ENCODE measurements at places on chromosomes 12 and 14.

DNA sequence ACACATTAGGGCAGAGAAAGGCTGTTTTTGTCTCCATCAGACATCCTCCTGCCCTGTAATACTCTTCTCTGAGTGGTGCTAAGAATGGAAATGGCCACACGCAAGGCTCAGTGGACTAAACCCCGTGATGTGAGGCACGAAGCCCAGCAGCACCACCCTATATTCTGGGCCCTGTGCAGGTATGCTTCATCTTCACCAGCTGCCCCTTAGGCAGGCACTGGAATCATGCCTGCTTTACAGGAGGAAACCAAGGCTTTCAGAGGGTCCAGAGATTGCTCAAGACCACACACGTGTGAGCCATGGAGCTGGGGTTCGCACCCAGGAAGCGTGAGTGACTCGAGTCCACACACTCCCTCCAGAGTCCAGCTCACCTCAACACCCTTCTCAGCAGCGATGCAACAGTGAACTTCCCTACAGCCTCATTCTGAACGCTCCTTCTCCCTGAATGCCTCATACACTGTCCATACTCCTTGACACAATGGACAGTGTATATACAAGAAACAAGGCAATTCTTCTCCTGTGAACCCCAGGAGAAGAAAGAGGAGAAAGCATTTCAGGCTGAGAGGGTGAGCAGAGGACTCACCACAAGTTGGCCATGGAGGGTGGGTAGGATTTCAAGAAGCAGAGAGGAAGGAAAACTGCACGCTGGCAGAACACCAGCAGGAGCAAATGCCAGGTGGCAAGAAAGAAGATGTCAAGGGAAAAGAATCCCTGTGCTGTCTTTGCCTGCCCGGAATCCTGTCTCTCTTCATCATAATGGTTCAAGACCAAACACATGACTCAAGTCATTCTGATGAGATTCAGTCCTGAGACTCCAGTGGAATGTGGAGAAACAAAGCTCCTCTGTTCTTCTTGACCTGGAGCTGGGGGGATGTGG is 39.1 kb downstream of the NT5DC3 start:
- no peak for DNase-seq

GRCh38 chr12:105995961-105996431 is 142.8 kb downstream of the NUAK1 start:
- DNase-seq = no peak

- DNase-seq = no peak
Measured at GRCh38 chr12:98067795-98068194, 447.6 kb upstream of the TMPO start.

DNA sequence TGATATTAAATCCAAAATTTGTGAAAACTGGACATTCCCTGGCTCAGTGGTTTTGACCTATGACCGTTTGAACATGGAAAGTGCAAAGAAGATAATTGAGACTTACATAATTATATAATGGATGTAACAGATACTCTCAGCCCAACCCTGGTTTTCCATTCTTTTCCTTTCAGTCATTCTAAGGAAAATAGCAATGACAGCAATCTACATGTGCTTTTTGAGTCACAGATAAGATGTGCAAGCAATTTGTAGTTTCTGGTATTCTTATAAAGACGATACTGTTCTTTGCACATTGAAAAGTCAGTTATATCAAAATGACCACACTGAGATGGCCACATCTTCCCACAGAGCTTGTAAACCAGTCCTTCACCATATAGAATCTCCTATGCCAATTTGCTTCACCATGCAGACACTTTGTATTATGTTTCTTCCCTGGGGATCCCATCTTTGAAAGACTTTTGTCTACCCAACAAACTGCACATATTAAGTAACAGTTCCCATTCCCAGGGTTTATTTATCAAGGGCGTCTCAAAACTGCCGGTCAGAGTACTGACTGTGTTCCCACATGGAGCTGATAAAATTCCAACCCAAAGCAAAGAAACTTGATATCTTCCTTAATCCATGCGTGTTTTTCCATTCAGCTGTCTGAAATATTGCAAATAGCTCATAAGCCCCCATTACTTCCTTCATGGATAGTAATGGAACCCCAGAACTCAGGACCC is 34.8 kb downstream of the PLXNC1 start:
- DNase-seq = no peak

GRCh38 chr12:131607658-131608447 is 103.0 kb upstream of the SFSWAP start:
- DNase-seq = no peak

DNA sequence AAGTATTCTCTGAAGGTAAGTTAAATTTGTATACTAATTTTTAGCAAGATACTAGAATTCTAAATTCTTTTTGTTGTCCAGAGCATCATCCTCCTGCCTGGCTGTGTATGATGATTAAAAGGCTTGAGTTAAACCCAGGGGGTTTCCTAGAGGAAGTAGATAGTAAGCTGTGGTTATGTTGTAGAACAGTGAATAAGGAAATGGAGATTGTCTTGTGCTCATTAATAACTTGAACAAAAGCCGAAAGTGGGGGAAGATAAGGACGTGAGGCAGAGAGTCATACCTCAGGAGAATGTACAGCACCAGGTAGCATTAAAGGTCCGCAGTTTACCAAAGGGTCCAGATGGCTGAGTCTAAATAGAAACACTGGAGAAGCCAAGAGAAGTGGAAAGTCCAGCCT is 42.0 kb downstream of the CKB start:
- DNase-seq = no peak

DNA sequence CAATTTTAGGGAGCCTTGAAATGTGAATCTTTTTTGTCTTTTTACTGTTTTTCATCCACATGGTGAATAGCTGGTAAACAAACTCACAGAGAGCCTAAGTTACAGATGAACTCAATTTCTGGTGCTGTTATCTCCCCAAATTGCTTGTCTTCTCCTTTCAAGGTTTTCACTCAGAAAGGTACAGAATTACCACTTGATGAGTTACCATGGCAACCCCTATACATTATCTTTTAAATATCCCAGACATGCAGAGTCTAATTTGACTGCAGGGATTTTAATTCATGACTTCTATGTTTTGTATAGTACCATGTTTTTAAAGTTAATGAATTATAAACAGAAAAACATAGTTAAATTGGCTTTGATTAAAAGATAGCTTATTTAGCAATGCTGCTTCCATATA is 203.7 kb downstream of the PELI2 start:
- DNase-seq = no peak

- no peak for DNase-seq
Measured at GRCh38 chr12:64102339-64102738, 119.8 kb downstream of the KICS2 start.

- DNase-seq = no peak
Measured at GRCh38 chr12:96327346-96327745, 72.9 kb downstream of the CDK17 start.

GRCh38 chr12:31853977-31854376 is 105.2 kb upstream of the RESF1 start:
- no peak for DNase-seq

GRCh38 chr12:39852346-39852745 is 232.7 kb upstream of the ABCD2 start:
- DNase-seq = no peak

DNA sequence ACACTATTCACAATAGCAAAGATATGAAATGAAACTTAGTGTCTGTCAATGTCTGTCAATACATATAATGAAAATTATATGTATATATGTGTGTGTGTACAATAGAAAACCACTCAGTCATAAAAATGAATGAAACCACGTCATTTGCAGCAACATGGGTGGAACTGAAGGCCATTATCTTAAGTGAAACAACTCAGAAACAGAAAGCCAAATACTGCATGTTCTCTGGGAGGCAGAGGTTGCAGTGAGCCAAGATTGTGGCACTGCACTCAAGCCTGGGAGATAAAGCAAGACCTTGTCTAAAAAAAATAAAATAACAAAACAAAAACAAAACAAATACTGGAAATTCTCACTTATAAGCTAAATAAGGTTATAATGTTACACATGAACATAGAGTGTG is 16.7 kb upstream of the E2F7 start:
- DNase-seq = no peak

GRCh38 chr12:4445156-4446101 is at the start of gene FGF6:
Gene FGF6 (minus strand): TSS chr12:4445815. CDS start chr12:4445570, 245 bp downstream.
- DNase-seq = no peak

DNA sequence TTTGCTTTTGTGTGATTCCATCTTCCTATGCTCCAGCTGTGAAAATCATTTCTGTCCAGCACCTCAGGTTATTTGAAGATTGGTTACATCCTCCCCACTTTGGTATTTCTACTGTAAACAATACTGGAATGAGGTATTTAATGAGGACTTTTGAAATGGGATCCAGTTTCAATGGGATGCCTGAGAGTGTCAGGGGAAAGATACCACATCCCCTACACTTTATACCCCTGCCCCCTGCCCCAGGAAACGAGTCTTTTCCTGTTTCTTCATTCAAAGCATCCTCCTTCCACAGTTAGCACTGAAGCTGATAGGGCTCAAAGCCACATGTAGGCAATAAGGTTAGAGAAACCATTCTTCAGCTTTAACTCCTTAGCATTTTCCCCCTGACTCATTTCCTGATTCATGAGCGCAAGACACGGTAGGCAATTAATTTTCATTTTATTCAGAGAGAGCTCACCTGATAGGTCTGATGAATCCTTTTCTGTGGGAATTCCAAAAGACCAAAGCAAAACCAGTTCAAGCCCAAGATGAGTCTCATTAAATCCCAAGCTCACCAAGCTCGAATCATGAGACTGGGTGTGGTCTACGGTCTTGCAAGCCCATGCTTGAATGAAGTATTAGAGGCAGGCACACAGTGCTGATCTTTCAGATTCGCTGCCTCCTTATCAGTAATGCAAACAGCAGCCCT is 143.6 kb upstream of the CRY1 start:
- DNase-seq = no peak

DNA sequence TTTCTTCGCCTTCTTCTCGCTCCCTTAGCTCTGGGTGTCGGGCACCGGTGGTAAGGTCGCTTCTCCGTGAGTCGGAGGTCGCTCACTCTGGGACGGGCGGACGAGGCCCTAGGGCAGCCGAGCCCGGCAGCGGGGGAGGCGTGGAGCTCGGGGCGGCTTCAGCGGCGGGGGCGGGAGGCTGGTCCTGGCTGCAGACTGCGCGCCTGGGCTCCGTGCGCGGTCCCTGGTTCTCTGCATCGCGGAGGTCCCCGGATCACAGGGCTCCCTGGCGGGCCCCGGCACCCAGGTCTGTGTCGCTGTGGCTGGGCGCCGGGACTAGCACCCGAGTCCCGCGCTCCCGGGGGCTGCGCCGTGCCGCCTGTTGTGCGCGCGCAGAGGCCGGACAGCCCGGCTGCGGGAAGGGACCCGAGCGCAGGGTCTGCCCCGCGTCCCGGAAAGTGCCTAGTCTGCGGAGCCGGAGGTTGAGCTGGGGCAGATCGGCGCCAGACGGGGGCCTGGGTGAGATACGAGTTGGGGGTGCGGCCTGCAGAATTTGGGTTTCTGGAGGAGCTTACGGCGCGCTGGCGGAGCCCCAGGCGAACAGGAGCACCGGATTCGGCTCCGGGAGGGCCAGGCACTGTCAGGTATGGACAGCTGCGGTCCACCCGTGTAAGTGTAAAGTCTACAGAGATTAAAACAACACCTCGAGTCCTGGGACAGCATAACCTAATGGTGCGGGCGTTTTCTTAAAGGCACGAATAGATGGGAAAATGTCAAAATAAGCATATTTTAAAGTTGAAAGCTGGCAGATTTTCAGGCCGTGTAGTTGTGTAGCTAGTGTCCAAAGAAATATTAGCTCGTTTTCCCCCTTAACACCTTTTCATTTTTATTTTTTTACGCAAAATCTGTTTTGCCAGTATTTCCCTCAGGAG is 713 bp downstream of the FRMD6 start:
- DNase-seq = peak; percentile 38

GRCh38 chr12:116087962-116088361 is 189.5 kb downstream of the MED13L start:
- DNase-seq = no peak

GRCh38 chr12:127980585-127980984 is 286.4 kb upstream of the TMEM132C start:
- DNase-seq = no peak

DNA sequence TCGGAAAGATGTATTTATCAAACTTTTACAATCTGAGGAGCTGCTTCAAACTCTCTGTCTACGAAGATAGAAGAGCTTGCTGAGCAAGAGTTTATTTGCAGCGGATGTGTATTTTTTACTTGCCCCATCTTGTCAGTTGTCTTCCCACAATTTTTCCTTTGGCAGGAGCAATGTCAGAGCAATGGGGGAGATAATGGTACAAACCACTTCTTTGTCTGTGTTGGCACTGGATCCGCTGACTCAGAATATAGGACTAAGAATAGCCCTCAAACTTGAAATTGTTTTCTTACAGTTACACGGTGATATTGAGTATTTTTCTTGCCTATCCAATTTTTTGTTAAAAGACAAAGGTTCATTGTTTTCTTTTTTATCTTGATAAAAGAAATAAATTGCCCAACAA is 27.6 kb downstream of the HELB start:
- DNase-seq = no peak

DNA sequence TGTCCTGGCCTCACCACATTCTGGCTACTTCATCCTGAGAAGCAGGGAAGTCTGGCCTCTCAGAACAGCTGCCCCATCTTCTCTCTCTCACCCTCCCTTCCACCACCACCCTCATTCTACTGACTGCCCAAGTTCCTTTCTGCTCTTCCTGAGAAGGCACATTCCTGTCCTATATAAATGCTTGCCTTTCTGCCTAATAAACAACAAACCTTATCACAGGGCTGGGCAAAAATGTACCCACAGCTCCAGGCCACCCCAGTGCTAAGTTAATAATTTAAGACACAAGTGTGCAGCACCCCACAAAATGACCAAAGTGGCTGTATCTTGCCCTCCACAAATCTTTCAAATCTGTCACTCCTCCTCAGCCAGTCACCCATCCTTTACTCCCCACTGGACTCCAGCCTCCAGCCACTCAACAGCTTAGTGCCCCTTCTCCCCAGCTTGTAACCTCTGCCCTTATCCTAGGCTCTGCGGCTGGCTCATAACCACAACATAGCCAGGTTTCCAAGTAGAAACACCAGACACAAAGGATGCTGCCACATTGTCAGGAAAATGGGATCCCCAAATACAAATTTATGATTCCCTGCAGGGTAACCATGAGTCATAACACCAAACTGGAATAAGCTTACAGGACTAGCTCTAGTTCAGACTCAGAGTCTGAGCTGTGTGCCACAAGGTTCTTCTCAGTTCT is 15.0 kb downstream of the OXA1L start:
- no peak for DNase-seq

- DNase-seq = no peak
Measured at GRCh38 chr14:28083389-28083788, 683.2 kb upstream of the FOXG1 start.

DNA sequence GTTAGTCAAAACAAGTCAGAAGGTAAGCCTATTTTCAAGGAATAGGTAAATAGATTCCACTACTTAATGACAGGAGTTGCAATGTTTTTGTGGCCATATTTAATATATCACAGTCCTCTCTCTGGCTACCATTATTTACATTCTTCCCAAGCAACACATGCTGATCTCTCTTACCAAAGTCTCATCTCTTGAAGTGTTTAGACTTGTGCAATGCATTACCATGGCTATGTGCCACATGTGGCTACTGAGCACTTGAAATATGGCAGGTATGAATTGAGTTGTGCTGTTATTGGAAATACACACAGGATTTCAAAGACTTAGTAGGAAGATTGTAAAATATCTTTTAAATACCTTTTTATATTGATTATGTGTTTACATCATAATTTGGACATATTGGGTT is 262.4 kb upstream of the PDE3A start:
- no peak for DNase-seq

Data from stimulated activated CD4-positive, alpha-beta T cell treated with anti-CD3 and anti-CD28 coated beads, Interleukin-4, amount 100 ng/mL, for 4 hours (primary cell).